ENCODE measurements at places on chromosomes 7 and 10.

GRCh38 chr10:81730891-81731290, 144.1 kb upstream of the NRG3 start:
- no peak for DNase-seq

- DNase-seq = peak; percentile 69
Measured at GRCh38 chr7:63900394-63901203, 98.0 kb upstream of the ZNF722 start.

DNA sequence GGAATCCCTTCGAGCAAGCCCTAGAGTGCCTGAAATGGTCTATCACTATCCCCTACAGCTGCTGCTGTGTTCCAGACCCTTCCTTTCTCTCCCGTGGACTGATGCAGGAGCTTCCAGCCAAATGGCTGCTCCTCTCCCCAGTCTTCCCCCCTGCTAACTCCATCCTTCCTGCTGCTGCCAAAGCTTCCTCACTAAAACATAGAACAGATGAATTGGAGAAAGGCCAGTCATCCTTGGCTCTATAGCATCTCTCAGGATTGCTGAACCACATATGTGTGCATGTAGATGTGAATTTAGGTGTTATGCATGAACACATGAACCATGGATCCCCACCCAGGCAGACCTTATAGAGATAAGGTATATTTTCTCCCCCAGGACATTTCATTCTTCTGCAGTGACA, 60.7 kb downstream of the GPR26 start:
- no peak for DNase-seq

DNA sequence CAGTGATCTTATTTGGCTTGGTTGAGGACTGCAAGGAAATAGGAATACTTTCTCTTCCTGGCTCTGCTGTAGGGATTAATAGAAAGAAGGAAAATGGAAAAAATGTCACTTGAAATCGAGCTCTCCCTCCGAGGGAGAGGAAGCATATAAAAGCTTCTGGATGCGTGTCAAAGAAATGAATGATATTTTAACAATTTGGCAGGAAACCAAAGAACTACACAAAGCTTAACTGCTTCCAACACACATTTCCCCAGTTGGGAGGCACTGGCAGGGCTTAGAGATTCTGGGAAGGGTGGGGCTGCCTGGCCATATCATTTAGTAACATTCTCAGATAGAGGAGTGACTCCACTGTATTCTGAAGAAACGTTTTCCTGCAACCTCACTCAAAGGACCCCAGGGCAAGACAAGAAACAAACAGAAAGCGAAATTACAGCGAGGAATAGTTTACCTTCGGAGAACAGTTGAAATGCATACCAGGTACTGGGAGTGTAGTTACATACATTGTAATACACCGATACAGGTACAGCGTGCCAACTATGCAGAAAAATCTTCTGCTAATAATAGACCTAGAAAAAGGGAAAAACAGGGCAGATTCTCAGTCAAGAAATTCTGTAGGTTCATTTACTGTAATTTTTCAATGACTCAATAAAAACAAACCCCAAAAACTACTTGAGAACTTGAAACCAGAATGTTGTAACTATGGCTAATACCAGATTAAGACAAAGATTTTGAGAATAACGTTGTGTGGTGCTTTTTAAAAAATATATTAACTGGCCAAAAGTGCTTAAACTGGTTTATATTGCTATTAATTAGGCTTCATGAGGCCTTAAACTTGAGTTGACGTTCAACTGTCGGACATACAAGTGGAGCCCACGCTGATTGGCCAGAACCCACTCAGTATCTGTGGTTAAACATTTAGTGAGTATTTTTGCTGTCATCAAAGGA, 75.7 kb upstream of the ASAH2 start:
- no peak for DNase-seq

GRCh38 chr10:23754179-23754578, 315.3 kb downstream of the OTUD1 start:
- DNase-seq = no peak

GRCh38 chr7:43537765-43538403, 45.0 kb upstream of the STK17A start:
- no peak for DNase-seq

- no peak for DNase-seq
Measured at GRCh38 chr10:111116762-111117445, 40.1 kb downstream of the ADRA2A start.

DNA sequence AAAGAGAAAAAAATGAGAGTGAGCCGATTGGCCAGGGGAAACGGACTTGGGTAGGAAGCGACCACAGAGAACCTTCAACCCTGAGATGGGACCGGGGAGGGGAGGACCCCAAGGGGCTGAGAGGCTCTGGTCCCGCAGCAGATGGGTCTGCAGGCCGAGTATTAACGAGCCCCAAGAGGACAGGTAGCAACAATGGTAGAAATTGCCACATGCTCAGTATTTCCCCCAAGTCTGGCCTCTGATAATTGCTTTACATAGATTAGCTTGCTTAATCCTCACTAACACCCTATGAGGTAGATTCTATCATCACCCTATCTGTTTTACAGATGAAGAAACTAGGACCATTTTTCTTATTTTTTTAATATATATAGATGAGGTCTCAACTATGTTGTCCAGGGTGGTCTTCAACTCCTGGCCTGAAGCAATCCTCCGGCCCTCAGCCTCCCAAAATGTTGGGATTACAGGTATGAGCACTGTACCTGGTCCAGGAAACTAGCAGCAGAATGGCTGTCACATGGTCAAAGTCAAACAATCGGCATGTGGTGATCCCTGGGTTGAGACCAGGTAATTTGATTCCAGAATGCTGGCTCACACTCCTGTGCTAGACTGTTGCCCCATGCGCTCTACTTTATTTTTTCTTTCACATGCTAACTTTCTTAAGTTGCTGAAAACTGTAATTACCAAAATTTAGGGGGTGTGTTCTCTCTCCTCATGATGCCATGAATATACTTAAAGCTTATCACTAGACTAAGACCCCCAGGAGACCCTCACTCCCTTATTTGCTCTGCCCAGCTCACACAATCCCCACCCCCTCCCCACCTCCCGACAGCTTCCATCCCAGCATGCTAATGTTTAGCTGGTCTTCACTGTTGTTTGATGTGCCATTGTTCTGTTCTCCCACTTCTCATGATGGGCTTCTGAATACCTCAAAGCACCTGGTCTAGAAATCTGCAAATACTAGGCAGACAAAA, 67.9 kb upstream of the AFAP1L2 start:
- no peak for DNase-seq

DNA sequence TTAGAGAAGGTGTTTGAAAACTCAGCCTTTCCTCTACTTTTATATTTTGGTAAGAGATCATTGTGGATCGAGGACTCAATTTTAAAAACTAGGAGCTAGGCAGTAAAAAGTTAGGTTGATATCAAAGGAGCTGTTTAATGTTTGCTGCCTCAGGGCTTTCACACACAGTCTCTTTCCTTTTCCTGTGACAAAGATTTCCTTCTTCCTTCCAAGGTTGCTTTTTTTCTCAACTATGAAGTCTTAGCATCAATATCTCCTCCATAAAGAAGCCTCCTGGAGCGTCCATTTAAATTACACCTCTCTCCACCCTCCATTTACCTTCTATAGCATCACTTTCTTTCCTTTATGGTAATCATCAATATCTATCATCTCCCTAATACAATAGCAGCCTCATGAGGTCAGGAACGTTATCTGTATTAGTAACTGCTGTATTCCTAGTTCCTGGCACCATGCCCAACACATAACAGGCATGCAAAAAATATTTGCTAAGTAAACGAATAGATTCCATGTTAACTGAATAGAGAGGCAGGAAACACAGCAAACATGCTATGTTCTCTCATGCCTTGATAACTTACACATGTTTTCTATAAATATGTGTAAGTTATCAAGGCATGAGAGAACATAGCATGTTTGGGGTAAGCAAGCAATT, 48.5 kb downstream of the GNAT3 start:
- no peak for DNase-seq

DNA sequence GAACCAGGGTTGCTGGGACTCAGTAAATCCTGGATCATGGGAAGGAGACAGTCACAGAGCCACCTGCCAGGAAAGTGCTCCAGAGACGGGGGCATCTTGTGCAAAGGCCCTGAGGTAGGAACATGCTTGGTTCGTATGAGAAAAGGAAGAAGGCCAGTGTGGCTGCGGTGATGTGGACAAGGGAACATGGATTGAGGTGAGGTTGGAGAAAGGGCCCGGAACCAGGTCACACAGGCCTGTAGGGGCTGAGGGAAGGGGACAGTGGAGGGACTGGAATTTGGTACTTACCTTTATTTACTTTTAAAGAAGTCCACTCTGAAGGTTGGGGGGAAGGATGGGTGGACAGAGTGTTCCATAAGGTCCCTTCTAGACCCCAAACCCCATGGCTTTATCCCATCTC, 32.9 kb upstream of the CXCL12 start:
- no peak for DNase-seq

DNA sequence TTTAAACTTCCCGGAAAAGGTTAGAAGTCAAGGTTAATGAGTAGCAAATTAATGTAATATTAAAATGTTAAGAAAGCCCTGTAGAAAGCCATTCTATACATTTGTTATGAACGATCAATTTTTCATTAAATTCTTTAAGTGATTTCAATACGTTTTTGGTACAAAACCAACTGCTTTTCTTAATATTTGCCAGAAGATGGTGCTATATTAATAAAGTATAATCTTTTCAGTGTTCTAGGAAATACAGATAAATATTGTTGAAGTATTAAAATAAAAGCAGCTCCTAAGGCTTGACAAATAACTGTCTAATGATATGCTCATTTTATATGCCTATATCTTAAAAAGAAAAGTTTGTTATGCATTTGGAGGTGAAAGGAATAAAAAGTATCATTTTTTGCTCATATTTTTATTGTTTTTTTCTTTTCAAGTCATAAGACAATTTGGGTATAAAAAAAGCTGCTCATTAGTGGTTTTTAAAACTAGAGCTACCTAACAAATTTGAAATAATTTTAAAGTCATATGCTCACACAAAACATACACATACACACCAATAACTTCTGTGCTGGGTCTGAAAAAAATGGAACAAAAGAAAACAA, 130.3 kb upstream of the POT1 start:
- DNase-seq = no peak

- DNase-seq = no peak
Measured at GRCh38 chr7:103857435-103857834, 132.0 kb downstream of the RELN start.

- DNase-seq = no peak
Measured at GRCh38 chr7:3404501-3404900, 103.4 kb downstream of the SDK1 start.

- DNase-seq = no peak
Measured at GRCh38 chr10:25191162-25191895, 16.5 kb downstream of the GPR158 start.

DNA sequence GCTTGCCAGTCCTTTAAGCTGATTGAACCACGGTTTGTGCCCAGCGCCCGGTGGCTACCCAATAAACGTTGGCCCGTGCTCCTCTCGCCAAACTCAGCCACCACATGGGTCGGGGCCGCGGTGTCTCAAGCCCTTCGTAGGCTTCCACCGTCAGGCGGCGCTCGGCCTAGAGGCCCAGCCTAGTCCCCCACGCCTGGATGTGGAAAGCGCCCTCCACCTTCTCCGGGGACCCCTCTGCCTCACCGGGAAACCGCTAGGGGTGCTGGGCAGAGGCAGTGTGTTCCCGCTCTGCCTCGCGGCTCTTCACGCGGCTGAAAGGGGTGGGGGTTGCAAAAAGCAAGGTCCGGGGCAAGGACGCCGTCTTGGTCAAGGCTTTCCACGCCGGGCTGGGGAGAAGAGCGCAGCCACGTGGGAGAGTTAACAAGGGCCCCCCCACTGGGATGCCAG, 29.8 kb downstream of the LEP start:
- no peak for DNase-seq

DNA sequence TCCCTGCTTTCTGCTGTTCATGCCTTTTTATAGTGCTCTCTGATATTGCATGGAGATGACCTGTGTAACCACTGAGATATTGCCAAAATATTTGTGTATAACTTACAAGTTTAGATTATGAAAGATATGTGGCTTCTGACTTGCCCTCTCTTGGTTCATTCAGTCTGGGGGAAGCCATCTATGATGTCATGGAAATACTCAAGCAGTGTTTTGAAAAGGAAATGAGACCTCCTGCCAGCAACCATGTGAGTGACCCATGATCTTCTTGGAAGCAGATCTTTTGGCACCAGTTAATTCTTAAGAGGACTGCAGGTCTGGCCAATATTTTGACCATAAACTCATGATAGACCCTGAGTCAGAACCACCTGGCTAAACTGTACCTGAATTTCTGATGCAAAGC, 183.0 kb downstream of the THSD7A start:
- no peak for DNase-seq

- DNase-seq = no peak
Measured at GRCh38 chr7:42106562-42106961, 130.4 kb downstream of the GLI3 start.

GRCh38 chr7:81447351-81447952, 322.4 kb downstream of the HGF start:
- no peak for DNase-seq

DNA sequence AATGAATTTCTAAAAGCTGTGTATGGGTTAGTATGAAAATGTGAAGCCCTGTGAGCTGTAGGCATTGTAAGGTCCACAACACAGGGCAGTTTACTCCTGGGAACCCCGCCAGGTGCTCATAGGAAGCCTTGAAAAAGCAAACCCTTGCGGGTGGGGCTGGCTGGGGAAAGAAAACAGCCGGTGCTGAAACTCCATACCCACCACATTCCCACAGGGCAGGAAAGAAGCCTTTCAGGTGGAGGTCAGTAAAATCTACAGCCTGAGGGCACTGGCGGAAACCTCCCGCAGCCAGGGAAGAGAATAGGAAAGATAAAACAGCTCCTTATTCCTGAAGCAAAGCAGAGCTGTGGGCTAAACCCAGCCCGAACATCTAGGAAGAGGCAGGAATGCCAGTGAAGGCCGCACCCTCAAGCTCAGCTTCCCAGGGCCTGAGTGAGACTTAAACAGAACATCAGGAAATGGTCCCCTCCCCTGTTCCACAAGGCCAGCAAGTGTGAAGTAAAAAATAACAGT, 34.7 kb downstream of the PODXL start:
- DNase-seq = no peak

DNA sequence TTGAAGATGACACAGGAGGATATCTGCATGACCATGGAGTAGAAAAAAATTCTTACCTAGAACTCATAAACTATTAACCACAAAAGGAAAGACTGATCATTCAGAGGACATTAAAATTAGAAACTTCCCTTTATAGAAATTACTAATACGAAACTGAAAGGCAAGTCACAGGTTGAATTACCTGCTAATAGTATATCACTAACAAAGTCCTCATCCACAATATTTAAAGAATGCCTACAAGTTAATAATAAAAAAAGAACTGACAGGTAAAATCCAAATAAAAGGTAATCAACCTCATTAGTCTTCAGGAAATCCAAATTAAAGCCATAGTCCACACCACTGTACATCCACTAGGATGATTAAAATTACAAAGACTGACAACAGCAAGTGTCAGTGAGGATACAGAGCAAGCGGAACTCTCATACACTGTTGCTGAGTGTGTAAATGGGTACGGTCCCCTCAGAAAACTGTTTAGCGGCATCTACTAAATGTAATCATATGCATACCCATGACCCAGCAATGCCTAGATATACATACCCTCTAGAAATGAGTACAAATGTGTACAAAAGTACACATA, 71.2 kb downstream of the ARHGAP21 start:
- DNase-seq = no peak

All from stimulated activated CD8-positive, alpha-beta memory T cell treated with anti-CD3 and anti-CD28 coated beads, Interleukin-2, amount 100 ng/mL, for 1 hour (primary cell).